NCI-H1436 treated with DMSO at 0.1 percent for 48 hours (cell line): ENCODE measurements at places on chromosomes 4 and X.

GRCh38 chr4:173218411-173219125, 50.0 kb downstream of the GALNT7 start:
- DNase-seq = no peak

DNA sequence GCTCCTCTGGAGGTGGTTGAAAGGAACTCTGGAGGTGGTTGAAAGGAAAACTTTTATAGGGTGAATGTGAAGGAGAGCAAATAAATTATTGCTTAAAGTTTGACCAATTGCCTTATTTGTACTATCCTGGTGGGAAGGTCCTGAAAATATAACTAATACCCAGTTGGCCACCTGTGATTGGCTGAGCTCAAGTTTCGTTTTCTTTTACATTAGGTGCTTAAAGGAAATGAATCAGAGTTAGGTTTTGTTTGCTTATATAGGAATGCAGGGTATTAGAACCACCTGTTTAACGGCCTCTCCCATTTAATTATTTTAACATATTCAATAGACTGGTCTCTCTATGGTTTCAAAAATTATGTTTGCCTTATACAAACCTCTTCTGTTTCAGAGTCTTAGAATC, 497.6 kb downstream of the PRR32 start:
- DNase-seq = no peak

DNA sequence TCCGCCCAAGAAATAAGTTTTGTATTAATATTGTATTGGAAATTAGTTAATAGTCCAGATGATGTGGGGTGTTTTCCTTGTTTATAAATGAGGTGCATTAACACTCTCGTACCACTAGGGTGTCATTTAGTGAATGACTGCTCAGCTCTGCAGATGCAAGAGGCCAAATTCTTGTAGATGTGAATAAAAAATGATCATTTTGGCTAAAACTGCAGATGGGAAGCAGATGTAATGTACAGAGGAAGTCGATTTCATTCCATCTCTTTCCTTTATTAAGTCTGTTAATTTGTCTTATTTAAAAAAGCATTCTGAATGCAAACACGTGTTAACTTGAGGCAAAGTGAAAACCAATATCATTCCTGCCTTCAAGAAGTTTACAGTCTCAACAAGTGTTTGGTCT, 108.1 kb downstream of the DHX15 start:
- DNase-seq = no peak

DNA sequence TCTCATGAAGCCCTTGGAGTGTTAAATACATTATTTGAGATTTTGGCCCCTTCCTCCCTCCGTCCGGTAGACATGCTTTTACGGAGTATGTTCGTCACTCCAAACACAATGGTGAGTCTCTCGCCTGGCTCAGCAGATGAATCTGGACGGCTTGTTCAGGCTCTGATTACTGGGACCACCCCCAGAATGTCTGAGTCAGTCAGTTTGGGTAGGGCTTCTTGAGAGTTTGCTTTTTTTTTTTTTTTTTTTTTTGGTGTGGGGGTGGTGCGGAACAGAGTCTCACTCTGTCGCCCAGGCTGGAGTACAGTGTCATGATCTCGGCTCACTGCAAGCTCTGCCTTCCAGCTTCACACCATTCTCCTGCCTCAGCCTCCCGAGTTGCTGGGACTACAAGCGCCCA, 62.4 kb upstream of the MSANTD1 start:
- DNase-seq = no peak

GRCh38 chrX:108945883-108946523, 209.6 kb upstream of the IRS4 start:
- DNase-seq = no peak

DNA sequence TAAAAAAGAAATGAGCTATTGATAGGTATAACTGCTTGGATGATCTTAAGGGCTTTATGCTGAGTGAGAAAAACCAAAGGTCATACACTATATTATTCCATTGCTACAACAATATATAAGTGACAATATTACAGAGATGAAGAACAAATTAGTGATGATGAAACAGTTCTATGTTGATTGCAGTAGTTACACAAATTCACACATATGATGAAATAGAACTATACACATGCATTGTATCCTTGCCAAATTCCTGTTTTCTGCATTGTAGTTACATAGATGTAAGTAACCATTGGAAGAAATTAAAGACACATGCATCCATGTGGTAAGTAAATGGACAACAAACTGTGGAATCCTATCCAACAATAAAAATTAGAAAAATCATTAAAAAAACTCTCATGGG, 76.5 kb downstream of the CENPC start:
- no peak for DNase-seq

GRCh38 chrX:9171841-9172463, 138.0 kb upstream of the FAM9B start:
- DNase-seq = no peak

GRCh38 chrX:148333989-148334388, 166.4 kb upstream of the AFF2 start:
- DNase-seq = no peak

DNA sequence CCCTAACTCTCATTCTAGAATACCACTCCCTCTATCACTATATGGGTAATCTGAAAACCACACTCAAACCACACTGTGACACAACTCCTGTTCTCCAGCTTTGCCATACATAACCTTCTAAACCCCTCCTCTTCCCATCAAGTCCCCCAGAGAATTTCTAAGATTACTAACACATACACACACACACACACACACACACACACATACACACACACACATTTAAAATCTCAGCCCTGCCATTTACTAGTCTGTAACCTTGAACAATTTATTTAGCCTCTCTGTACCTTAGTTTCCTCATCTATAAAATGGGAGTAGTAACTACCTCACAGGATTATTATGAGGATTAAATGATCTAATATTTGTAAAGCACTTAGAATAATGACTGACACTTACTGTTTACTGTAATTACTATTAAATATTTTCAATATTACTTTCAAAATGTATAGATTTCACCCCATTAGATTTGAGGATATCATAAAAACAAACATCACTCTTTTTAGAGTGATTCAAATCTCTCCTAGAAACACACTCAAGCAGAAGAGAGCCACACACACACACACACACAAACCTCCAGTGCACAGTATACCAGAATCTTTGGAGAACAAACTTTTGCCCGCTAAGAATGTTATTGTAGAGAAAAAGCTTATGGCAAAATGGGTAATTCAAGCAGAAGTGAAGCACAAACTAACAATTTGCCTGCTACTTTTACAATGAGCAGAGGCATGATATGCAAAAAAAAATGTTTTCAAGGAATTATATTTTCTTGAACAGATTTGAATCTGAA, 3.8 kb downstream of the ANKRD50 start:
- no peak for DNase-seq

- DNase-seq = no peak
Observed at GRCh38 chr4:137543198-137543597, 10.9 kb upstream of the PCDH18 start.

- DNase-seq = no peak
Observed at GRCh38 chr4:106247600-106247999, 68.4 kb downstream of the TBCK start.

- DNase-seq = no peak
Observed at GRCh38 chr4:144465546-144465945, 180.4 kb upstream of the HHIP start.

DNA sequence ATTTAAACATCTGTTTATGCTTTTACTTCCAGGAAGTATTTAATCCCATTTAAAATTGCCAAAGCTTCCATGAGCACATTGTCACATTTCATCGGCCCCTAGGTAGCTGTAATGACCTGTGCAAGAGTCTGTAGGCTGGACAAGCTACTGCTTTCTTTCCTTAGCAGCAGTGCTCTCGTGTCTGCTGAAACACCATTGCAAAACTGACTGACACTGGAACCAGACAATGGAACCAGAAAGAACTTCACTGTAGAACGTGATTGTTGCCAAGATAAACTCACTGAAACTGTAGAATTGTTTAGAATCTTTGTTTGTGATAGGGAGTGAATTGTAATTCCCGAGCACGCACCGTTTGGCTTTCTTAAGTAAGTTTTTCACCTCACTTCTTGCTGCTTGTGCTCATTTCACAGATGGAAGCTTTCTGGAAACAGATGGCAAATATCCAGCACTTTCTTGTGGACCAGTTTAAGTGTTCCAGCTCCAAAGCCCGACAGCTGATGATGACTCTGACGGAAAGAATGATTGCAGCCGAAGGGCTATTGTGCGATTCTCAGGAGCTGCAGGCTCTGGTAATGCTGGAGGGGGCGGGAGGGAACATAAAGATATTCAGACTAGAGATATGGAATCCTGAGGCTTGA, 36.9 kb downstream of the EVC start:
- no peak for DNase-seq

- DNase-seq = no peak
Observed at GRCh38 chrX:13721819-13722519, 12.5 kb downstream of the TRAPPC2 start.

DNA sequence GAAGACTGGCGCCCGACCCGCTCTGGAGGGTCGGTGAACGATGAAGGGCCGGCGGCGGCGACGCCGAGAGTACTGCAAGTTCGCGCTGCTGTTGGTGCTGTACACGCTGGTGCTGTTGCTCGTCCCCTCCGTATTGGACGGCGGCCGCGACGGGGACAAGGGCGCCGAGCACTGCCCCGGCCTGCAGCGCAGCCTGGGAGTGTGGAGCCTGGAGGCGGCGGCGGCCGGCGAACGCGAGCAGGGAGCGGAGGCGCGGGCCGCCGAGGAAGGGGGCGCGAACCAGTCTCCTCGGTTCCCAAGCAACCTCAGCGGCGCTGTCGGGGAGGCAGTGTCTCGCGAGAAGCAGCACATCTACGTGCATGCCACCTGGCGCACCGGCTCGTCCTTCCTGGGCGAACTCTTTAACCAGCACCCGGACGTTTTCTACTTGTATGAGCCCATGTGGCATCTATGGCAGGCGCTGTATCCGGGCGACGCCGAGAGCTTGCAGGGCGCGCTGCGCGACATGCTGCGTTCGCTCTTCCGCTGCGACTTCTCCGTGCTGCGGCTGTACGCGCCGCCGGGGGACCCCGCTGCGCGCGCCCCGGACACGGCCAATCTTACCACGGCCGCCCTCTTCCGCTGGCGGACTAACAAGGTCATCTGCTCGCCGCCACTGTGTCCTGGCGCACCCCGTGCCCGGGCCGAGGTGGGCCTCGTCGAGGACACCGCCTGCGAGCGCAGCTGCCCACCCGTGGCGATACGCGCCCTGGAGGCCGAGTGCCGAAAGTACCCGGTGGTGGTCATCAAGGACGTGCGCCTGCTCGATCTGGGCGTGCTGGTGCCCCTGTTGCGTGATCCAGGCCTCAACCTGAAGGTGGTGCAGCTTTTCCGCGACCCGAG, 568 bp downstream of the CHST7 start:
- DNase-seq = no peak

DNA sequence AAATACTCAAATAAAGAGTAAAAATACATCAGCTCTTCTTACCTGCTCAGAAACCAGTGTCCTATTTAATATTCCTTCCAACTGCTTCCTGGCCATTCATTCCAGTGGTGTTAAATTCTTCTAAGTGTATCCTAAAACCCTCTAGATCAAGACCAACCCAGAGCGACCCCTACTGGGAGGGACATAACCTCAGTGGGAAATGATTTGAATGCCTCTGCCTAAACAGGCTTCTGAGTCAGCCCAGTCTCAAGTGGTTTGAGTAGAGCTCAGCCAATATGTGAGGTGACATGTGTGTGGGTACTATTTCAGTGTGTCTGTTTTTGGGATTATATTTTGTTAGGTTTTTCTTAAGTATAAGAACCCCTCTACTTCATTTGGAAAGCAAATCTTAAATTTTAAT, 133.6 kb upstream of the ARHGEF9 start:
- no peak for DNase-seq

GRCh38 chr4:70936200-70936787, 34.1 kb downstream of the MOB1B start:
- DNase-seq = no peak

DNA sequence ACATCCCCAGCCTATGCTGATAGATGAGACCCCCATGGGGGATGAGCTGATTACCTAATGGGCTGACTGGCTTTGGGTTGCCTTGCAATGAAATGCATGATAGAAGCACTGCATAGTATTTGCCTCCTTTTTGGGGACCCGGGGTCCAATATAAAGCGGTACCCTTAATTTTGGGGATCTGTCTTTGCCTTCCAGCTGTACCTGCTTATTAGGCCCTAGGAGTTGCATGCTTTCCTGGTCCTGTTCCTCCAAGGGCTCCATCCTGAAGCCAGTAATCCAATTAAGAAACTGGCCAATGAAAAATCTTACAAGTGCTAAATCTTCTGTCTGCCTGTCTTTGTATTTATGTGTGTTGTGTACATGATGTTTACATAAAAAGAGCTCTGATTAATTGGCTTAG, 791.6 kb downstream of the TRIML1 start:
- no peak for DNase-seq

DNA sequence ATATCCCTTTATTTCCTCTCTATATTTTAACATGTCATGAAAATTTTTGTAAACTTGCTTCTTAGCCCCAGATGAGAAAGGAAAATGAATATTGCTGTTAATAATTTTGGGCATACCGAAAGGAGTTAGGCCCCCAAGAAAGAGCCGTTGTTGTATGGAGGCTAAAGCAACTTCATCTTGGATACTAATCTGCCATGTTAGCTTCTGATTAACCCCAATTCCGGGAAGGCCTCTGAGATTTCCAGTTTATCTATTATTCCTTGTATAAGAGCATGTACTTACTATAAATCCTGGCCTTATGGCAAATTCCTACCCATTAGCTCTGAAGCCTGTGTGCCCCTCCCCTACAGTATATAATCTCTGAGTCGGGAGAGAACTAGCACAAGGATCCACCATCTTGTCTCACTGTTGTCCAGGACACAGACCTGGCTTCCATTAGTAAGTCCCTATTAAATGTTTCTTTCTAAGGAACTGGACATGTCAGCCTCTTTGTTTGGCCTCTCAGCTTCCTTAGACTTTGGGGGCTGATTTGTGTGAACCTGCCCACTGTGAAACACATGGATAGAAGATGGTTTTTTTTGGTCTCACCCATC, 20.9 kb upstream of the PLA2G12A start:
- DNase-seq = no peak

GRCh38 chr4:5889002-5889696, 3.7 kb downstream of the CRMP1 start:
- no peak for DNase-seq

- no peak for DNase-seq
Observed at GRCh38 chr4:153211986-153212728, 7.9 kb downstream of the TRIM2 start.

DNA sequence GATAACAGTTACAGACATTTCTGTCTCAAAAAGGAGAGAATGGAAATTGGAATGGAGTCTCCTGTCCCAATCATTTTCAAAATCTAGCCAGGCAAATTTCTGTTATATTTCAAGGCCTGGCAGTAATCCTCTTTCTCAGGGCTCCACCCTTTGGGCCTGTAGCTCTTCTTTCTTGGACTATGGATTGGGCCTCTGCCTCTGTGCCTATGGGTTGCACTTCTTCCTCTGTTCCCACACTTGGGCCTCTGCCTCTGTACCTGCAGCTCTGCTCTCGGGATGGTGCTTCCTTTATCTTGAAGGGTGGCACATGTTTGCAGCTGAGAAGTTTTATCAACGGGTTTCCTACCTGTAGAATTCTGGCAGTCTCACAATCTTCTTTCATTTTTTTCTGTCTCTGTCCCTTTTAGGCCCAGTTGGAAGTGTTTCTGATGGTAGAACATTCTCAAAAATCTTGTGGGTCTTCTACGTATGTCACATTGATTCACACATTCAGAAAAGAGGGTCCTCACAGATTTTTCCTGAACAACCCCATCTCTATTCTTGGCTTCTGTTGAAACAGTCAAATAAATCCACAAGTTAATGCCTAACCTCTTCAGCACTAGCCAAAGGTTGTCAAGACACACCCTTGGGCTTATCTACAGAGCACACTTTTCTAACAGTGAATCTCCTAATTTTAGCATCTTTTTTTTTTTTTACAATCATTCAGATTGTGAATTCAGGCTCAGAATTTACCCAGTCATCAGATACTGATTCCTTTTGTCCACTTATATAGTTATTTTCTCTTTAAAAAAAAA, 719.0 kb downstream of the RPA4 start:
- DNase-seq = no peak

- no peak for DNase-seq
Observed at GRCh38 chrX:153614818-153615217, 15.9 kb upstream of the CCNQ start.
